ENCODE measurements at places on chromosomes 4 and X.

- DNase-seq = no peak
Measured at GRCh38 chr4:125489952-125490690, 175.4 kb downstream of the FAT4 start.

DNA sequence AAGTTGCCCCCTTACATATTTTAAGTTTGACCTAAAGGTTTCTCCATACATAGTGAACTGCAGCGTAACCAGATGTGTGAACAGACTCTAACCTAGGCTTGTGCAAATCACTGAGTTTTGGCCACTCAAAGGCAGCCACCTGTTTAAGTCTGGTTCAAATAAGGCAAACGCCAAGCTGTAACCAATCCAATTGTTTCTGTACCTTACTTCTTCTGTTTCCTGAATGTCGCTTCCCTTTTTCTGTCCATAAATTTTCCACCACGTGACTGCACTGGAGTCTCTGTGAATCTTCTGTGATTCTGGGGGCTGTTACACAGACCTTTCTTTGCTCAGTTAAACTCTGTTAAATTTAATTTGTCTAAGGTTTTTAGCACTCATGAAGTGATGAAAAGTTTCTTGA, 618.8 kb downstream of the GLUD2 start:
- DNase-seq = no peak

DNA sequence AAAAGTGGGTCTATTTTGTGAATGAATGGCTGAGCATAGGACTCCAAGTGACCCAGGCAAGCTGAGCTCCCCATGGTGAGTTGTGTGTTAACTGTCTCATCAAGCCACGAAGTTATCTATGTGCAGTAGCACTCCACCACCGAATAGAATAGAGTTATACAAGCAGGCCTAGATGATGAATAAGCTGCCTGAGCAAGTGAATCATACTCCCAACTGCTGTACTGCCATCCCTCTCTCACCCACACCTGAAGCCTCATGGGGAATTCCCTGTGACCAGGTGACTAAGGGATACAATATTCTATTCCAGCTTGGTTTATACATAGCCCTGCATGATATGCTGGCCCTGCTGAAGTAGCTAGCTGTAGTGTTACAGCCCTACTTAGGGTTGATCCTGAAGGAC, 38.7 kb downstream of the KDM5C start:
- DNase-seq = no peak

DNA sequence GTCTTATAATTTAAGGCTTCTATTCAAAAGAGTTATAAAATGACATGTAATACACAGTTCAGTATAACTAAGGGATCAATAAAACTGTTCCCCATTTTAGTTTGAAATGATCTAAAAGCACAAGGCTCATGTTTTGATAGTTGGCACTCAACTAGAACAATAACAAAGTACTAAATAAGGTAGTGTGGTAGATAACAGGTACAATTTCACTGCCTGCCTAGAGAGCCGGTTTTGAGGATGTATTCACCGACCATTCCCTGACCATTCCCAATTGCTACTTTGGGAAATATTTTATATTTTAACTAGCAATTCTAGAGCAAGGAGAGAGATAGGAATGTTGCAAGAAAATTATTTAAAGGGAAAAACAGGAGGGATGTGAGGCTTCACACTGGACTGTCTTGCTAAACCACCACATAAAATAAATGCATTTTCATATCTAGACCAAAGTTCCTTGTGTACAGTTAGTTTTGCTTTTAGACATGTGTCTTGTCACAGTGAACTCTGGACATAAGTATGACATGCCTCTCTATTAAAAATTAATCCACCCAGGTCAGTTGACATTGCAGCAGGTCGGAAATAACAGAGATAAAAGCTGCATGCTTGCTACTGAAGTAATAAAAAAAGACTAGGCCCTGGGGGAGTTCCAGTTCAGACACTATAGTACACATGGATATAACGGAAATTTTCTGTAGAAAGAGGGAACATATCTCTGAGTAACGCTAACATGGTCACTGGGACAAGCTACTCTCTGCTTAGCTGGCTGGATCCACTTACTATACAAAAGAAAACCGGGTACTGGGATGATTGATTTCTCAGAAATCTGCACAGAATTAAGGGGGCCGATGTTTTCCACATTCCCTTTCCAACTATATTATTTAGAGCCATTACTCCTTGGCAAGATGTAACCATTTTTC, 56.3 kb upstream of the NAP1L5 start:
- no peak for DNase-seq

- no peak for DNase-seq
Measured at GRCh38 chrX:153883163-153883843, 2.7 kb downstream of the L1CAM start.

DNA sequence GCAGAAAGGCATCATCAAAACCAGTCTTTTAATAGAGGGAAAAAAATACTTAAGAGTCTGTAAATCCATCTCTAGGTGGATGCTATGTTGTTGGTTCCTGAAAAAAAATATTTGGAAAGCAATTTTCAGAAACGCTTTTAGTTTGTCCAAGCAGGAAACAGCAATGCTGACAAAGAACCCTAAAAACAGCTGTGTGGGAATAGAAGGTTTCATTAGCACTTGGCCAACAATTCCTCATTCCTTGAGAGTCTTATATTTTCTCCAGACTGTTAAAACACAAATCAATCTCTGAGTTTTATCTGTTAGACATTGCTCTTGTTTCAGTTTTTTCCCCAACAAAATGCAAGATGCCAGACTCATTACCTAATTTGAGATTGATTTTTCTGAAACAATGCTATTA, 6.4 kb downstream of the MXRA5 start:
- DNase-seq = no peak

GRCh38 chr4:83219344-83220331, 65.0 kb downstream of the COQ2 start:
- no peak for DNase-seq

DNA sequence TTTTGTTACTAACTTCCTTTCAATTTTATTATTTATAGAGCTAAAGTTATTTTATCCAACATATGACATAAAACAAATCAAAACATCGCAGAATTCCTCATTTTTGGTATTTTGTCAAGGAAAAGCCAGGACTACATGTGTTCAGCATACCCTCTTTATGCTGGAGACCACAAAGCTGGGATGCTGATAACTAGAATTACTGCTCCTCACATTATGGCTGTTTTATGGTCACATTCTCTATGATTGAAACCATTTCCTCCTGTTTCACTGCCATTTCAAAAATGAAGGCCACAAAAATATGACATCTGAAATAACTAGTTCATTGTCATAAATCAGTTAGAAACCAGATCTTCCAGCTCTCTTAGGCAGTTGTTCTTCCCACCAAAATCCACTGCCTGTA, 41.7 kb downstream of the KLHL34 start:
- no peak for DNase-seq

- DNase-seq = no peak
Measured at GRCh38 chr4:89365776-89366175, 58.2 kb upstream of the GPRIN3 start.

DNA sequence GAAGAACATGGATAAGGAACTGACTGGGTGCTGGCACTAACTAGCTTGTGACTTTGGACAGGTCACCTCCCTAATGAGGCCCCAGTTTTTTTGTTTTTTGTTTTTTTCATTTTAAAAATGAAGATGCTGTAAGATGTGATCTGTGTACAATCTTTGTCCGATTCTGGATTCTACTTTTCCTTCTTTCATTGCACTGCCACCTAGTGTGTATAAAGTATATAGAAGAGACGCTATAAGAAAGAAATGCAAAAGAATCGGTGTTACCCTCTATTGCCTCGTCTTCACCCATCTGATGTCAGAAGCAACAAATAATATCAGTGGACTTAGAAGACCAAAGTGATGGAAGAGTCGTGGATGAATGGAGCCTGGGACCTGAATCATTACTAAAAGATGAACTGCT, 58.6 kb upstream of the P2RY10 start:
- DNase-seq = no peak

- no peak for DNase-seq
Measured at GRCh38 chr4:169092889-169093522, 83.0 kb upstream of the CBR4 start.

- DNase-seq = no peak
Measured at GRCh38 chr4:122896270-122896669, 26.1 kb downstream of the NUDT6 start.

DNA sequence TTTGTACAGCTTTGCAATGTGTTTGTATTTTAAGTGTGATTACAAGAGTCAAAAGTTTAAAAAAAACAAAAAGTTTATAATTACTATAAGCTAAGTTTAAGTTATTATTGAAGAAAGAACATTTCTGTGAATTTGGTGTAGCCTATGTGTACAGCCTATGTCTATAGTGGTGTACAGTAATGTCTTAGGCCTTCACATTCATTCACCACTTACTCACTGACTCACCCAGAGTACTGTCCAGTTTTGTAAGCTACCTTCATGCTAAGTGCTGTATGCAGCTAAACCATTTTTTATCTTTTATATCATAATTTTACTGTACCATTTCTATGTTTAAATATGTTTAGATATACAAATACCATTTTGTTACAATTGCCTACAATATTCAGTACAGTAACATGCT, 182.3 kb downstream of the RPA4 start:
- DNase-seq = no peak

- DNase-seq = no peak
Measured at GRCh38 chr4:153731239-153731638, 28.6 kb downstream of the RNF175 start.

GRCh38 chrX:7085879-7086278, 61.6 kb upstream of the STS start:
- DNase-seq = no peak

DNA sequence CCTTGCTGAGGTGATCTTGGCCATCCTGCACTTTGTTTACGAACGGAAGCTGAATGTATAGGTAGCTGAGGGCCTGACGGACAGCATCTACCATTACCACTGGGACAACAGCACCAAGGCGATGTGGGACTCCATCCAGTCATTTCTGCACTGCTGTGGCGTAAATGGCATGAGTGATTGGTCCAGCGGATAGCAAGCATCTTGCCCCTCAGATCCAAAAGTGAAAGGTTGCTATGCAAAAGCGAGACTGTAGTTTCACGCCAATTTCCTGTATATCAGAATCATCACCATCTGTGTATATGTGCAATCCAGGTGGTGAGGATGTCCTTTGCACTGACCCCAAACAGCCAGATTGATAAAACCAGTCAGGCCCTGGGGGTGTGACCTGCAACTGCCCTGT, 4.2 kb upstream of the PYURF start:
- DNase-seq = no peak

GRCh38 chr4:15652841-15653240, 2.3 kb downstream of the FBXL5 start:
- DNase-seq = no peak

- no peak for DNase-seq
Measured at GRCh38 chr4:146073517-146073916, 102.0 kb upstream of the LSM6 start.

DNA sequence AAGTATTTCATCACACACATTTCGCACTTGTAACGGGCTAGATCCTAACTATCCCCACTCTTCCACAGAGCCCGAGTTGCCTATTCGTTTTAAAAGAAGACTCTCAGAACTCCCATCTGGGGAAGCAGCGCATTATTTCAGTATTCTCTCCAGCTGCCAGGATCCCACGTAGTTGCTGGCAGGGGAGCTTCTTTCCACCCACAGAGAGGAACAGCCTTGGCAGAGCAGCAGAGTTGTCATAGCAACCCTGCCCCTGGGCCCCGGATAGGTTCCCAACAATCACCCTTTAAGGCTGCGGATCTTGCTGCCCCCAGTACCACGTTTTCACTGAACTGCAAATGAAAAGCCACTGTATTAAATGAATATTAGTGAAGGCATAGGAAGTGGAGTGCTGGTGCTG, 106.7 kb downstream of the GPM6A start:
- DNase-seq = no peak

- DNase-seq = no peak
Measured at GRCh38 chr4:14379183-14379582, 623.1 kb upstream of the CPEB2 start.

DNA sequence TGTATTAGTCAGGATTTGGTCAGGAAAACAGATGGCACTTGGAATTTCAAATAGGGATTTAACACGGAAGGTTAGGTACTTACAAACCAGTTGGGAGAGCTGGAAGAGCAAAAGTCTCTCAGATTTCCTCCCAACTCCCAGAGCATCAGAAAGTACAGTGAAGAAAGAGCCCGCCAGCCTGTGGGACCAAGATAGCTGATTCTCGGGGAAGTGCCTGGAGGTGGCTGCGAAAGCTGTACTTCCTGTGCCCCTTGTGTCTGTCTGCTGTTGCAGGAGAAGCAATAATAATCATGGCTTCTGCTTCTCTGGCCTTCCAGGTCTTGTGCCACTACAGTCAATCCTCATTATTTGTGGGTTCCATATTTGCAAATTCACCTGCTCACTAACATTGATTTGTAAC, 221.0 kb upstream of the BCOR start:
- no peak for DNase-seq

GRCh38 chrX:129310000-129310399, 213.3 kb downstream of the SMARCA1 start:
- no peak for DNase-seq

DNA sequence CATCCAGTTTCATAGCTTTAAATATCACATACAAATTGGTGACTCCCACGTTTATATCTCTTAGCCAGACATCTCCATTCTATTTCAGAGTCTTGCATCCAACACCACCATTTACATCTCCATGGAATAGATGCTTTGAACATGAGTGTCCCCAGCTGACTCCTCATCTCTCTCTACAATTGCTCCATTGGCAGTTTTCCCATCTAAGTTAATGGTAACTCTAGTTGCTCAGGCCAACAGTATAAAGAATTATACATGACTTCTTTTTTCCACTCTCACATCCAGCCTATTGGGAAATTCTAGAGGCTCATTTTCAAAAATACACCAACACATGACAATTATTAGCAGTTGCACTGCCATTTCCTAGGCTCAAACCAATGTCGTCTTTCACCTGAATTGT, 388.2 kb downstream of the STIM2 start:
- DNase-seq = no peak

GRCh38 chrX:149074398-149074797, 430.7 kb downstream of the IDS start:
- DNase-seq = no peak

- DNase-seq = no peak
Measured at GRCh38 chr4:52204921-52205320, 153.8 kb downstream of the SPATA18 start.

- no peak for DNase-seq
Measured at GRCh38 chr4:184096561-184097240, 121.0 kb downstream of the ENPP6 start.

GRCh38 chr4:98377559-98377958, 116.4 kb downstream of the RAP1GDS1 start:
- no peak for DNase-seq

DNA sequence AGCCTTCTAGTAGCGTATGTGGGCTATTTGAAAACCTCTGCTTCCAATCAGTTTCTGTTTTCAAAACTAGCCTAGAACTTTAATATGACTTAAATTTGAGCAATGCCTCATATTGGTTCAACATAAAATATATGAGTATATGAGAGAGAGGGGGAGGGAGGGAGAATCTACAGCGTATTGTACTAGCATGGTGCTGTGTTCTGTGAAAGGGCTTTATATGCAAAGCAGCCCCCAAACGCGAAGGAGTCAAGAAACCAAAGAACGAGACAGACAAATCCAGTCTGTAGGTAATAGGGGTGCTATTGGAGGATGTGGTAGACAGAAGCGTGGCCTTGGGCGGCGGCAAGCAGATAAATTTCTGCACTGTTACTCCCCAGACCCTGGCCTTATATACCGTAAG, 784 bp upstream of the ANXA5 start:
- no peak for DNase-seq

- DNase-seq = no peak
Measured at GRCh38 chr4:46388857-46389256, 1.1 kb downstream of the GABRA2 start.

Measured in T-helper 17 cell (primary cell).